ENCODE measurements at places on chromosomes 2 and 18.
A peak's percentile ranks its signal among the peaks of the same experiment; 100 is the strongest.

DNA sequence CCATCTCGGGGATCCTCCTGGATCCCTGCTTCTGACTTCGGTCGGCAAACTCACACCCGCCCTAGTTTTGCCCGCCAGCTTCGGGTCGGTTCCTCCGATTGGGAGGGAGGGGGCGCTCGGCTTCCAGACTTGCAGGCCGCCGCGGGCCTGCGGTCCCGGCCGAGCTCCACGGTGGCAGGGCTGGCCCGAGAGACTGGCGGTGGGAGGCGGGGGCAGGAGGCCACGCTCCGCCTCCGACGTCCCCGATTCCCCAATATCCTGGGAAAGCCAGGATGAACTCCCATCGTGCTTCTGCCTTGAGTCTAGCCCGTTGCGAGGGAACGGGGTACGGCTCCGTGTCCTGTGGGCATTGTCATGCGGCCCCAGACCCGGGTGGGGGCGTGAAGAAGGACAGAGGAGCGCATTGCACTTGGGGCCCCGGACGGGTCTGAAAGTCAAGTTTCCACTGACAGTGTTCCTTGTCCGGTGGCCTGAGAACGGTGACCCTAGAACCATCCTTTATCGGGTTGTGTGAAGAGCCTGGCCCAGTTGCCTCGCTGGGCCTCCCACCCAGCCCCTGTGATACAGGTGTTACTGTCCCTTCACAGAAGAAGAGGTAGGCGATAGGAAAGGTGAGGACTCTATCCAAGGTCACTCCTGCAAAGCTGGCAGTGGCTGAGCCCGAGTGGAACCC, 2.4 kb upstream of the INHBB start:
- H3K4me3 ChIP-seq, result no peak overlapping the region
- DNase-seq, result peak; percentile 68
- peaks cover 6% of the 10 kb centered on the region for H3K4me1 ChIP-seq
- H3K27me3 ChIP-seq, result peaks cover 90% of the 10 kb centered on the region

DNA sequence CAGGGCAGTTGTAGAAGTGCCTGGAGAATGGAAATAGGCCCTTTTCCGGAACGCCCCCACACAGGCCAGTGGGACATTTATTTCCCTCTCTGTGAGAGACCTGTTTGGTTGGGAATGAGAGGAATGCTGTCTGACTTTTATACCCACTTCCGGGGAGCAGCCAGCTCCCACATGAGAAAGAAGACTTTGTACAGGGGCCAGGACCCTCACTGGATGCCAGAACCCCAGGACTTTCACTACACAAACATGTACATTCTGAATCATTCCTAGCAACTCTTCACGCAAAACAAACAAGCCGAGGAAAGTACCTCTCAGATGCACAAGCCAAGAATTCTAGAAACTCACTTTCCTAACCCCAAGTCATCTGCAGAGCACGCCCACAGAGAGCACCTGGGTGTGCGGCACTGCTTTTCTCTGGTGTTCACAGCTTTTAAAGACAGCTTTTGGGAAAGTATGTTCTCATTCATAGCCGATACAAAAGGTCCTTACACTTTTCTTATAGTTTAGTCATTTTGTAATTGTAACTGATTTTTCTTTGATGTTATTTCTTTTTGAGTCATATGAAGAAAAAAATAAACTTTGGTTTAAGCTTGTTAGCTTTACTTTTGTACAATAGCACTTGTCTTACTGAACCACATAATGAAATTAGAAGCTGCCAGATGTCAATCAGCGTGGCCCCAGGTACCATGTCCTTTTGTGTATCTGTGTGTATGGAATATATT, 856.1 kb upstream of the ID2 start:
- no peak overlapping the region for H3K27ac ChIP-seq
- H3K4me1 ChIP-seq, result no peaks in the 10 kb centered on the region
- no peaks in the 10 kb centered on the region for H3K27me3 ChIP-seq
- DNase-seq, result peak; percentile 68

DNA sequence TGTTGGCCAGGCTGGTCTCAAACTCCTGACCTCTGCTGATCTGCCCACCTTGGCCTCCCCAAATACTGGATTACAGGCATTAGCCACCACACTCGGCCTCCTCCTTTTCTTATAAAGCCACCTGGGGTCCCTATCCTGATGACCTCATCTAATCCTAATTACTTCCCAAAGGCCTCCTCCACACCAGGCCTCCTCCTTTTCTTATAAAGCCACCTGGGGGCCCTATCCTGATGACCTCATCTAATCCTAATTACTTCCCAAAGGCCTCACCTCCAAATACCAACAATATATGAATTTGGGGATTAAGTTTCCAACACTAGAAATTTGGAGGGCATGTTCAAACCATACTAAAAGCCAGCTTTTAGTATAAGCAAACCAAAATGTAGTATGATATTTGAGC, 9.7 kb upstream of the RMC1 start:
- H3K4me1 ChIP-seq, result peaks cover 1% of the 10 kb centered on the region
- no peaks in the 10 kb centered on the region for H3K27me3 ChIP-seq

- no peak for DNase-seq
- H3K36me3 ChIP-seq, result no peaks in the 10 kb centered on the region
- no peaks in the 10 kb centered on the region for H3K4me1 ChIP-seq
- no peak overlapping the region for H3K4me3 ChIP-seq
These were observed 562.1 kb downstream of the TMX3 start for GRCh38 chr18:68152770-68153169.

- no peaks in the 10 kb centered on the region for H3K27me3 ChIP-seq
- H3K4me1 ChIP-seq, result no peaks in the 10 kb centered on the region
- no peak overlapping the region for H3K27ac ChIP-seq
- no peaks in the 10 kb centered on the region for H3K36me3 ChIP-seq
- H3K4me3 ChIP-seq, result no peak overlapping the region
- DNase-seq, result no peak
These were observed 148.5 kb upstream of the GYPC start for GRCh38 chr2:126507425-126507911.

- no peaks in the 10 kb centered on the region for H3K4me1 ChIP-seq
- H3K27ac ChIP-seq, result no peak overlapping the region
- no peak for DNase-seq
- H3K4me3 ChIP-seq, result no peak overlapping the region
- H3K27me3 ChIP-seq, result peaks cover 33% of the 10 kb centered on the region
These were observed 83.1 kb downstream of the FAM210A start for GRCh38 chr18:13643261-13643751.

- H3K27ac ChIP-seq, result no peak overlapping the region
- H3K36me3 ChIP-seq, result no peaks in the 10 kb centered on the region
- H3K4me3 ChIP-seq, result no peak overlapping the region
- H3K4me1 ChIP-seq, result no peaks in the 10 kb centered on the region
- H3K27me3 ChIP-seq, result peaks cover 2% of the 10 kb centered on the region
- DNase-seq, result no peak
These were observed 55.9 kb downstream of the UNC50 start for GRCh38 chr2:98664323-98664722.

GRCh38 chr2:239389414-239390329, 11.1 kb downstream of the HDAC4 start:
- no peak for DNase-seq
- peaks cover 15% of the 10 kb centered on the region for H3K36me3 ChIP-seq
- no peaks in the 10 kb centered on the region for H3K27me3 ChIP-seq
- peaks cover 9% of the 10 kb centered on the region for H3K4me1 ChIP-seq

DNA sequence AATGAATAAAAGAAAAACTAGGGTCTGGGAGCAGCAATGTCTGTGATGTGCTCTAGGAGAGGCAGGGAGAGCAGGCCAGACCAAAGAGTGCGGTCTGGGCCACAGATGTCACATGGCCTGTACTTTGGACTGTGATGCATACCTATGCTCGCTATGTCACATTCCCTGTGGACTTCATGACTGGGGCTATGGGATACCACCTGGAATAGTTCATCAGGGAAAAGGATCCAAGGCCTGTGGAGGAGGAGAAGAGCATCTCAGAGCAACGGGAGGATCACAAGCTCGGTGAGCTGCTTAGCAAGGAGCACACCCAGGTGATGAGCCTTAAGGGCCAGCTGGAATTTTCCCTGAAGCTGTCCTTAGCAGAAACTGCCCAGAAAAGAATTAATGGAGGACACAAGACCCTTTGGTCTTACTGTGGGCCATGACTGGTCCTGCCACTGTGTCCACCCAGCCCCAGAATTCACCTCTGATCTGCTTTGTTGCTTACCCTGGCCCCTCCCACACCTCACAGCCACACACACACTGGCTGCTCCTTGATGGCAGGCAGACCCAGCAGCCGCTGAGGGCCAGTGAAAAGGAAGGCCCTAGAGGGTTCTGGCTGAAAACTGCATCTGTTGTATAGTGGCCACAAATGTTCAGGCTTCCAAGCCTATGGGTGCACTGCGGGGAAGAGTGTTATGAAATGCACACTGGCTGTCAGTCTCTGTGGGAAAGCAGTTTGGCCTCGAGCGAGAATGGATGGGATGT, 25.3 kb upstream of the GCC2 start:
- no peaks in the 10 kb centered on the region for H3K27me3 ChIP-seq
- H3K36me3 ChIP-seq, result no peaks in the 10 kb centered on the region
- H3K4me3 ChIP-seq, result no peak overlapping the region
- no peak overlapping the region for H3K27ac ChIP-seq
- DNase-seq, result no peak
- no peaks in the 10 kb centered on the region for H3K4me1 ChIP-seq

GRCh38 chr2:42141687-42142546, 27.2 kb upstream of the EML4 start:
- peaks cover 25% of the 10 kb centered on the region for H3K4me1 ChIP-seq
- peak overlapping the region; percentile 89 for H3K27ac ChIP-seq
- H3K4me3 ChIP-seq, result peak overlapping the region; percentile 28
- peak; percentile 93 for DNase-seq
- no peaks in the 10 kb centered on the region for H3K27me3 ChIP-seq
- H3K36me3 ChIP-seq, result no peaks in the 10 kb centered on the region

DNA sequence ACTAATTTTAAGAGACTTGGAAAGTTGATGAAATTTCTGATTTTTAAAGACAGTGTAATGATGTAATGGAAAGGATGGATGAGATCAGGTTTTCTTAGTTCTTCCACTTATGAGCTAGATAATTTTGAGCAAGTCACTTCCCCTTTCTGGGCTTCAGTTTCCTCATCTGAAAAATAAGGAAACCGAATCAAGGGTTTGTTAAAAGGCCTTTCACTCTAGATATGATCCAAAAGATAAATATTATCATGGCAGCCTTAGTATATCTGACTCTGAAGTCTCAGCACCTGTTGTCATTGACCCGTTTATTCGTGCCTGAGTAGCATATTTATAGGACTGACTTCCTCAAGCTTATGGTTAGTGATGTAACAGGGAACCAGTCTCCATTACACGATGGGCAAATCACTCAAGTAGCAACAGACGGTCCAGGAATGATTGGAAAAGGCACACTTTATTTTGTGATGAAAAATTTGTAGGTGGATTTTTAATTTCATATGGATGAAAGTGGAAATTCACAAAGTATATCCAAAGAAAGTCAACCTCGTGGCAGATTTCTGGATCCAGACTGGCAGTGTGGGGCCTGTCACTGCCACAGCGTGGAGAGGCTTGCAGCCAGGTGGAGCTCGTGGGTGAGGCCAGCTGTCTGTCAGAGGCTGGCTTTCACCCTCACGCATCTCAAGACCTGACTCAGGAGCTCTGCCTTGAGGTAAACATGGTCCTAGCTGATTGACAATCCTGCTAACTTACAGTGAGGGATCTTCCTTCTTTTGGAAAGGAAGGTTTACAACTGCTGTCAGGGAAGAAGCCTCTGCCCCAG, 137.9 kb upstream of the CXCR4 start:
- H3K36me3 ChIP-seq, result no peaks in the 10 kb centered on the region
- no peaks in the 10 kb centered on the region for H3K27me3 ChIP-seq
- H3K4me3 ChIP-seq, result no peak overlapping the region
- H3K4me1 ChIP-seq, result no peaks in the 10 kb centered on the region
- DNase-seq, result no peak
- H3K27ac ChIP-seq, result no peak overlapping the region

GRCh38 chr2:156157670-156158069, 174.9 kb downstream of the NR4A2 start:
- H3K4me3 ChIP-seq, result no peak overlapping the region
- DNase-seq, result no peak
- H3K36me3 ChIP-seq, result no peaks in the 10 kb centered on the region
- no peaks in the 10 kb centered on the region for H3K27me3 ChIP-seq
- no peaks in the 10 kb centered on the region for H3K4me1 ChIP-seq

DNA sequence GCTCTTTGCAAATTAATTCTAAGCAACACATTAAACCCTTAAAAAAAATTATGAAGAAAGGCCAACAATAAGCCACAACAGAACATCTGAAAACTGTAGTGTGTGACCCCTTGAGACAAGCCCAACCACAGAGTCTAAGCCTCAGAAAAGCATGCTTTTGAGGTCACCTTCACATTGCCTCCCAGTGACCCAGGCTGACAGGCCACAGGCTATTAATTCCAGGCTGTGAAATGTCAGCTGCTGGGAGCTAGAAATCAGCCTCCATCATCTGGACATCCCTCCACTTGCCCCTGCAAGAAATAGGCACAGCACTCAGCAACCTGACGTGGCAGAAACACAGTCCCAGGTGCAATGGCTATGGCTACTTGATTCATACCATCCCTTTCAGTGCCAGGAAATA, 179.4 kb upstream of the ZFP36L2 start:
- H3K27me3 ChIP-seq, result 0 out of 2 replicates have a peak, but pooled peaks cover 2% of the 10 kb centered on the region
- DNase-seq, result no peak
- no peaks in the 10 kb centered on the region for H3K36me3 ChIP-seq
- H3K4me1 ChIP-seq, result peaks cover 8% of the 10 kb centered on the region
- no peak overlapping the region for H3K4me3 ChIP-seq

DNA sequence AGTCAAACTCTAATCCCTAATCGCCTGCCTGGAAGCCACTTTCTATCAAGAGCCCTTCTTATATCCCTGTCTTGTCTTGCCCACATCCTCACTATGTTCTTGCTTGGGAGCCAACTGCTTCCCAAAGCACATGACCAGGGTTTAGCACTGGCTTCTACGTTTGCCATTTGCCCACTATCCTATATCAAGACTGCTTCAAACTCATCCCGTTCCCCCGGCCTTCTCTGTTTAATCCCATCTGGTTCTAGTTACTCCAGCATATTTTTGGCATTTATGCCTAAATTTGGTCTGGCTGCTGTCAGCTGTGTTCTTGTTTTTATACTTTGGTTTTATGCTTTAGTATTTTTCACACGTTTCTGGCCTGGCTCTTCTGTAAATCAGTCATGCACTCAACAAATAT, 40.2 kb downstream of the POLR1A start:
- H3K4me1 ChIP-seq, result peaks cover 4% of the 10 kb centered on the region
- no peak overlapping the region for H3K4me3 ChIP-seq
- no peak for DNase-seq
- peak overlapping the region; percentile 23 for H3K27ac ChIP-seq

DNA sequence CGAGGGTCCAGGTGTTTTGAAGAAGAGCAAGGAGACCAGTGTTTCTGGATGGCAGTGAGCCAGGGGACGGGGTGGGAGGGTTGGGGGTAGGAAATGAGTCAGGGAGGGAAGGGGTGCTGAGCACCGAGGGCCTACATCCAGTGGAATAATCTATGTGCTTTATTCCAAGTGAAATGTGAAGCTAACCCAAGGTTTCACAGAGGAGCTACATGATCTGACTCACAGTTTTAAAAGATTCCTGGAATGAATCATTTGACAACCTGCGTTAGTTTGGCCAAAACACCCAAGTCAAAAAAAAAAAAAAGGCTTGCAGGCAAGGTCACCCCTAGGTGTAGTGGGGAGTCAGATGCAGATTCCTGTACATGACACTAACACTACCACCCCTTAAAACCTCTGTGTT, 419.7 kb upstream of the MEX3C start:
- no peaks in the 10 kb centered on the region for H3K27me3 ChIP-seq
- H3K4me3 ChIP-seq, result no peak overlapping the region
- no peaks in the 10 kb centered on the region for H3K4me1 ChIP-seq
- no peak for DNase-seq
- no peaks in the 10 kb centered on the region for H3K36me3 ChIP-seq
- H3K27ac ChIP-seq, result no peak overlapping the region

- H3K27me3 ChIP-seq, result no peaks in the 10 kb centered on the region
- no peak overlapping the region for H3K4me3 ChIP-seq
- peaks cover 8% of the 10 kb centered on the region for H3K36me3 ChIP-seq
- no peaks in the 10 kb centered on the region for H3K4me1 ChIP-seq
- no peak for DNase-seq
These were observed 18.0 kb downstream of the SP3 start for GRCh38 chr2:173947131-173947530.
